ENCODE measurements at places on chromosomes 12 and 14.

DNA sequence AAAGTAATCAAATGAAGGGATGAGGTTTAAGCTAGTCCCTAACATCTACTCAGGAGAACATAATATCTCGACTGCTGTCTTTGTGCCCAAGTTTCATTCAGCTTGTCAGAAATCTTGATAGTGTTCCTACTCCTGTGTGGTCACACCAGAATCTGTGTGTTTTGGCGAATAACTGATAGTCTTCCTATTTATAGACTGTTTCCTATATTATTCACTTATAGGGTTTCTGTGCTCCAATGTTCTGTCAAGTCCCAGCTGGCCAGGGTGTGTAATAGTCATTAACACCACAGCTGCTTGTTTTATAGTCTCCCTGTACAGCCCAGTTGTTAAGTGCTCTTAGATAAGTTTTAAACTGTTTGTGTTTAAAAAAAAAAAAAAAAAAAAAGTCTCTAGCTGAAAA is 45.9 kb downstream of the GPR135 start:
- DNase-seq, result no peak

- DNase-seq, result no peak
Observed at GRCh38 chr12:52533686-52534470, 13.7 kb upstream of the KRT5 start.

- no peak for DNase-seq
Observed at GRCh38 chr14:94472842-94473241, 3.2 kb downstream of the SERPINA9 start.

GRCh38 chr12:77782034-77782433 is 48.7 kb upstream of the NAV3 start:
- no peak for DNase-seq

DNA sequence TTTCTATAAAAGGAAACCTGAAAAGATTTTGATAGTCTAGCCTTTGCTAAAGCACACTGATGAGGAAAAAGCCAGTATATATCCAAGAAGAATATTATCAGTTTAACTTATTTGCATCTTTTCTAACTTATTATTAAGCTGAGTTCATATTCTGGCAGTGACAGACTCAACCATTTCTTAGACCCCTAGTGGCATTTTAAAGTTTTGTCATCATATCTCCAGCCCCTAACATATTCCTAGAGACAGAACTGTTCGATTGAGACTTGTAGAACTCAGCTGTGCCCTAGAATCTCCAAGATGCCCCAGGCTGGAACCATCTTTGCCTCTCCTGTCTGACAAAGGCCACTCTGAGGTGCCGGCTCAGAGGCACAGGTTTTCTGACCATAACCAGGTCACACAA is 365.6 kb downstream of the NELL2 start:
- no peak for DNase-seq

DNA sequence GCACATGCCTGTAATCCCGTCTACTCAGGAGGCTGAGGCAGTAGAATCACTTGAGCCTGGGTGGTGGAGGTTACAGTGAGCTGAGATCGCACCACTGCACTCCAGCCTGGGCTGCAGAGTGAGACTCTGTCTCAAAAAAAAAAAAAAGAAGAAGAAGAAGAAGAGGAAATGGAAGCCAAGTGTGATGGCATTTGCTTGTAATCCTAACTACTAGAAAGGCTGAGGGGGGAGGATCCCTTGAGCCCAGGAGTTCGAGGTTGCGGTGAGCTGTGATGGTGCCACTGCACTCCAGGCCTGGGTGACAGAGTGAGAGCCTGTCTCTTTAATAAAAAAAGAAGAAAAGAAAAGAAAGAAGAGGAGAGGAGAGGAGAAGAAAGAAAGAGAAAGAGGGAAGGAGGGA is 52.1 kb downstream of the LGMN start:
- no peak for DNase-seq

DNA sequence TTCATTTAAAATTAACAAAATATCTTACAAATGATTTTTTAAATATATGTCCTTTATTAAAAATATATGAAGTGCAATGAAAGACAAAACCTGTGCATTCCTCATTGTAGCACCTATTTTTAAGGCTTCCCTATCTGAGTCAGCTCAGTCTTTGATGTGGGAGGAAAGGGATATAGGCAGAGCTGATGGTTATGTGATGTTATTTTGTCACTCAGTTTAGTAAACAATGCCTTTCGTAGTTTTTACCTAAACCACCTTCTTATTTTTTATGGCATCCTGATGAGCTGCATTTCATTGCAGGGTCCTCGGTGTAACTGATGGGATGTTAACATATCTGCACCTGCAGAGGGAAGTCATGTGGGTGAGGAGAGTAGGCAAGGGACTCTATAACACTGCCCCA is 58.9 kb upstream of the FRMD6 start:
- no peak for DNase-seq

DNA sequence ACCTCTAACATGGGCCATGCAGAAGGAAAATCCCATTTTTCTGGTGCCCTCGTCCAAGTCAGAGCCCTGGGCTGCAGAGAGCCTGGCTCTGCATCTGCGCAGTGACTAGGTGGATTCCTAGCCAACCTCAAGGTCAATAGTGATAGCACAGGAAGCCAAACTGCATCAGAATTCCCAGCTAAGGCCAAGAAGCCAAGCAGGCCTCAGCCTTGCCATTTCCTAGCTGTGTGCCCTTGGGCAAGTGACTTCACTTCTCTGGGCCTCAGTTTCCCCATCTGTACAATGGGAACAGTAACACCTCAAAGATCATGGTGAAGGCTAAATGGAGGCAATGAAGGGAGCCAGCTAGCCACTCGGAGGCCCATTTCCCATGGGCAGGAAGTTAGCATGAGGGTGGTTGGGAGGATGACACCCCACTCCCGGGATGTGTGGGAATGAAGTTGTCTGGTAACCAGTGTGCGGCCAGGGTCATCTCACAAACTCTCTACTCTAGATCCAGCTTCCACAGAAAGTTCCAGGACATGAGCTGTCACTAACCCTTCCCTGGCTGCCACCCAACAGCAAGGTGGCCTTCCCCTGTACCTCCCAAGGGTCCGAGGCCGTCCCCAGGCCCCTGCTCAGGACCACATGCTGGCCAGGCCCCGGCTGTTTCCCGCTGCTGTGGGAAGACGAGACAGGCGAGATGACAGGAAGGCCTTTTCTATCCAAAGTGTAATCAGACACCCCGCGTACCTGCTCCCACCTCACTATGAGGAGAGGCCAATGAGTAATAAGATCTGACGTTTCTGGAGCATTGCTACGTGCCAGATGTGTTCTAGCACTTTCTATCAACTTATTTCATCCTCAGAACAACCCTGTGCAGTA is 125.7 kb downstream of the SCARB1 start:
- DNase-seq, result no peak

- DNase-seq, result no peak
Observed at GRCh38 chr12:106527356-106527755, 55.4 kb upstream of the RFX4 start.

- peak; percentile 34 for DNase-seq
Observed at GRCh38 chr12:124740691-124741137, 123.0 kb downstream of the SCARB1 start.

DNA sequence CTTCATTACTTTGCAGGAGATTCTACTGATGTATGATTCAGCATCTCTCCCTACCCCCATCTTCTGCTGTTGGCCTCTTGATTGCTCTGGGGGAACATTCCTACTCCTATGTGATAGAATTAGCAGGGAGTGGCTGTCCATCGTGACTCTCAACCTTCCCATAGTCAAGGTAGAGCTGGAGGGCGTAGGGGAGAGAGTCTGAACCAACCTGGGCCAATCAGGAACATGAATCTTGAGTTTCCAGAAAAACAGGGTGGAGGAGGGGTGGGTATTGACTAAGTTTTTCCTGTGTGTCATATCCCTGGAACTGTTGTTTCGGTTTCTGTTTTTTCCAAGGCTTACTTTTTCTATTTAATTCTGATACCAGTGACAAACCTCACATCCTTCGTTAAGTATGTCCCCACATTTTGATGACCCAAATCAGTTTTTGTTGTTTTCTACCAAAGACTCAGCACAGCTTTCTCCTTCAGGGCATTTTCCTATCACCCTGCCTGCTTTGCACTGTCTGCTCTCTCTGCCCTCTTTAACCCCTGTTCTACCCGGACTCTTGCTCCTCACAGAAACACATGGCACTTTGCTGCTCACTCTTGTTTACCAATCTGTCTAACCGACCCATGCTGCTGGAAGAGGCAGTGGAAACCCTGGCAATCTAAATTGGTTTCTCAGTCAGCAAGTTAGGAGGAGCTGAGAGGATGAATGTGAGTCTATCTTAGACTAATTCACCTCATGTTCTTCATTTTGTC is 1428.3 kb downstream of the AACS start:
- no peak for DNase-seq

- DNase-seq, result no peak
Observed at GRCh38 chr14:104576232-104576969, 3.2 kb upstream of the C14orf180 start.

DNA sequence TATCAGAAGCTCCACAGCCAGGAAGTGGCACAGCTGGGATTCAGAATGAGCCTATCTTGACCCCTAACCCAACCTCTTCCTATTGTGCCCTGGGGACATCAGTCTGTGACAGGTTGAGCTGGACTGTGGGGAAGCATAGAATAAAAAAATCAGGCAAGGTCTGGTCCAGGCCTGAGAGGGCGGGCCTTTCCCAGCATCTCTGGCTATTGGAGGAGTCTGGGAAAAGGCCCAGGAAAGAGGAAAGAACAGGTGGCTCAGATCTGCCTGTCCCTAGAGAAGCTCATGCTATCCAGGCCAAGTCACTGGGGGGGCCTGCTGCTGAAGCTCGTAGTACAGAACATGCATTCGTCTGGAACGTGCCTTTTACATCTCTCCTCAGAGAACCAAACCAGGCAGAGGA is 100.5 kb downstream of the PPM1H start:
- no peak for DNase-seq

GRCh38 chr12:110270125-110270962 is 10.7 kb upstream of the ATP2A2 start:
- no peak for DNase-seq

GRCh38 chr12:124745891-124746570 is 117.6 kb downstream of the SCARB1 start:
- peak; percentile 72 for DNase-seq

GRCh38 chr14:89466944-89467343 is 49.9 kb upstream of the FOXN3 start:
- DNase-seq, result no peak

DNA sequence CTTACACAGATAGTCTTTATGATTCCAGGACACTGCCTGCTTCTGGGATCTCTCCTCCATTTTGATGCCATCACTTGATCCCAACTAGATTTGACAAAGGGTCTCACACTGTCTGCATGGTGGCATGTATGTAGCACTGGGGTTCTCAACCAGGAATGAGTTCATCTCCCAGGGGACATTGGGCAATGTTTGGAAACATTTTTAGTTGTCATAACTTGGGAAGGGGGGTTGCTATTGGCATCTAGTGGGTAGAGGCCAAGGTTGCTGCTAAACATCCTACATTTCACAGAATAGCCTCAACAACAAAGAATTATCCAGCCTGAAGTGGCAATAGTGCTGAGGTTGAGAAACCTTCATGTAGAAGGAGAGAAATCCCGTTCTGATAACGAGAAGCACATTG is 376.2 kb downstream of the DPF3 start:
- DNase-seq, result no peak

DNA sequence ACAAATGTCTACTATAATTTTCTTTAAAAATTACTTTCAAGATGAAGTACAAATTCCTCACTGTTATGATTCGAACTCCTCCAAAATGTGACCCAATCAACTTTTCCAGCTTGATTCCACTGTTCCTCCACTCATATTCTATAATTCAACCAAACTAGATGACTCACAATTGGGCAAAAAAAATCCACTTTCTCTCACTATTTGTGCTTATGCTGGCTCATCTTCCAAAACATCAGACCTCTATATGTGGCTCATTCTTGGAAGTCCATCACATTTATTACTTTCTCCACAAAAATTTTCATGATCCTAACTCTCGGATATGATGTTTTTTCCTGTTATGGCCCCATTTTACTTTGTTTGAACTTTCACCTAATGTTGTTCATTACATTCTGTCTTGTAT is 26.9 kb upstream of the RXYLT1 start:
- no peak for DNase-seq

DNA sequence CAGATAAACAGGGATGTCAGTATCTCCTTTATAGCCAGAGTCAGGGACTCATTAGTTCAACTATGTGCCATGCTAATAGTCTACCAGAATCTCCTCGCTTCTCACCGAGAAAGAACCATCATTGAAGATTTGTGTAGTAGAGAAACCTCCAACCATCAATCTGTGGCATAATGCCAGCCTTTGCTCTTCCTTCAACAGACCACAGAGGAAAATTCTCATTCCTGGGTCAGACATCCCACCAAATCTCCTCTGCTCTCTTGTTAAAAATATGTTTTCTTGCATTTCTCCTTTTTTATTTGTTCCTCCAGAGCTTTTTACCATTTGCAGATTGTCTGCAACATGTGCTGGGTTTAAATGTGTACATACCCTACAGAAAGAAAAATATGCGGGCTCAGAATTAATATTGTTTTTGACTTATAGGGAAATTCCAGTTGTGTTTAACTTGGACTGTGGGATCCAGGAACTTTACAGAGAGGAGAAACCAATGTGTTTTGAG is 64.9 kb downstream of the LLPH start:
- no peak for DNase-seq

DNA sequence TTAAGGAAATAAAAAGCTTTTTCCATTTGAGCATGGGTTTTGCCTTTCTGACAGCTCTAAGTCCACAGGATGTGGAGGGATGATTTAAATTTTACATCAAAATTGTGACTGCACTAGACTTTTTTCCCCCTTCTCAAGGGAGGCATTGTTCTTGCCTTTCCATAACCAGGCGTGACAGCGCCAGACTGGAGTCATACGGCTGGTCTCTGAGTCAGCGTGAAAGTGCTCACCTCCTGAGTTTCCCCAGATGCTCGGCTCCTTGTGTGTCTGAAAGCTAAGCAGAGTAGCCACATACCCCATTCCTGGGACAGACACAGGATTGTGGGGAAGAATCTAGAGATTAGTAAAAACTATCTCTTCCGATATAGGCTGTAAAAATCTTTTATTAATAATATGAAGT is 43.1 kb downstream of the SOX5 start:
- no peak for DNase-seq

- no peak for DNase-seq
Observed at GRCh38 chr12:31507966-31508365, 83.0 kb downstream of the DENND5B start.

- no peak for DNase-seq
Observed at GRCh38 chr14:102568115-102568614, 24.3 kb upstream of the RCOR1 start.

- peak; percentile 78 for DNase-seq
Observed at GRCh38 chr14:95300697-95301526, 18.8 kb downstream of the CLMN start.

DNA sequence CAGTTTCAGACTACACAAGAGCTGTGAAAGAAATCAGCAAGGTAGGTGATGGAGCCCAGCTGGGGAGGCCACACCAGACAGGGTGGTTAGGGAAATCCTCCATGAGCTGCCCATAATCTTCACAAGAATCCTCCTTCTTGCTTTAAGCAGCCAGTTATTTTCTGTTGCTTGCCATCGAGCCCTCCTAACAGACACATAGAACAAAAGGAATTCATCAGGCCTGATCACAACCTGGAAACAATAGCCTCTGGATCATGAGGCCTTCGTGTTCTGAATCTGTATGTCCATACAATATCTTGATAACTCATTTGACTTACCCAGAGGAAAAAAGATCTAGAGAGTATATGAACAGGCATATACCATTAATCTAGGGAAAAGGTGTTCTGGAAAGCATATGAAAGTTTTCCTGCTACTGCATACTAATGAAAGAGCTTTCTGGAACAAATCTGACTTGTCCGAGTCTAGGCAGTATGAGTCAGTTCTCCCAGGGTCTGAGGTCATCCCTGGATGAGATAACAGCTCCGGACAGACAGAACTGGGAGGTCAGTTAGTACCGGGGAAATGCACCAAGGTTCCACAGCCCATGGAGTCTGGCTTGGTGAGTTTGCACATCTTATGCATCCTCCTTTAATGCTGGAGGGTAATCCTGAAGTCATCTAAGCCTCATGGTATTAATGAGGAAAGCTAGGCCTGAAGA is 52.8 kb upstream of the ELK3 start:
- DNase-seq, result no peak

Measured in hypothalamus (tissue), 51 donors.